Osteocyte (in vitro differentiated cells): ENCODE measurements at places on chromosomes 6 and 20.

DNA sequence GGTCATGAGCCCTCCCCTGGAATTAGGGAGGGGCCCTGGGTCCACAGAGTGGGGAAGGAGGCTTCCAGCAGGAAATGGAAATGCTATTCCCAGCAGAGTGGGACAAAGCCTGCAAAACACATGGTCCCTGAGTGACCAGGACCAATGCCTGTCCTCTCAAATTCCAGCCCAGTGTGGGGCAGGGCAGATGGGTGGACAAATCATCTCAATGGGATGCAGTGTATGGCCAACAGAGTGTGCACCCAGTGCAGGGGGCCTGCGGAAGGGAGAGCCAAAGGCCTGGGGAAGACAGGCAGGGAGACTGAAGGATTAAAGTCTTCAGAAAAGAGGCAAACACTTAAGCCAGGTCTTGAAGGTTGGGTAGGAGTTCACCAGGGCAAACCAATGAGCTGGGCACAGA is 28.7 kb upstream of the PHACTR3 start:
- no peak for DNase-seq

DNA sequence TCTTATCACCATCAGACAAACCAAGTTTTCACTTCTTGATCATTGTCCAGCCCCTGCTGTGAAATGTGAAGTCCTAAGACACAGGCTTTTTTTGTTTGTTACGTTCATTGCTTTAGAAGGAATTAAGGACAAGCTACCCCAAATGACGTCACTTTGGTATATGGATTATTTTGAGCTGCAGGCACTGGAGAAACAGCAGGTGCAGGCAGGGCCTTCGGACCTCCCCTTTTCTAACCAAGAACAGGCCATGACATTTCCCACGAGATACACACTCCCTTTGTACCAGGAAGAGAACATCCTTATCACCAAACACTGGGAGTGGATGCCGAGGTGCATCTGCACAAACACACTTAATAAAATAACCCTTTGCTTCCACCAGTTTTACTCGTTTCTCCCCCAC is 418.0 kb upstream of the SULF2 start:
- no peak for DNase-seq

DNA sequence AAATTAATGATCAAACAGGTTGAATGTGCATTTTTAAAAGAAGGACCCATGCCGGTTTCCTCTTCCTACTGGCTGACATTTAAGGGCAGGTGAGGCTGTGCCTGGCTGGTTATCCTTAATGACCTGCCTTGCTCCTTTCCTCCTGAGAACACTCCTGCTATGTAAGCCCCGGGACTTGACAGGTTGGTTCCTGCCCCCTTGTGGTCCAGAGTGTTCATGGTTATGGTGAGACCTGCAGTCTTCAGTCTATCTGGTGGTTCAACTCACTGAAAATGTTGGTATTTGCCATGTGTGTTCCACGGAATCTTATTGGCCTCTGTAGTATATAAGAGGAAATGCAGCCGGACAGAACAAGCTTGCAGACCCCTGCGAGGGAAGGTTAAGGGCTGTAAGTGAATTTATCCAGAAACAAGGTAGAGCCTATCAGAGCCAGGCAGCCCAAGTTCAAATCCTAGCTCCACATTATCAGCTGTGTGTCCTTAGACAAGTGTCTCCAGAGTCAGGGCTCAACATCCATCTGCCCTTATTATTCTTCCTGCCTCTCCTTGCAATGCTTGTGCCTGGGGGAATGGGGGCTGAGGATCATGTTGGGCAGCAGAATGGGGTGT is 5.2 kb upstream of the BPIFA3 start:
- DNase-seq = no peak

- DNase-seq = no peak
Measured at GRCh38 chr6:159821122-159821521, 21.0 kb downstream of the PNLDC1 start.

DNA sequence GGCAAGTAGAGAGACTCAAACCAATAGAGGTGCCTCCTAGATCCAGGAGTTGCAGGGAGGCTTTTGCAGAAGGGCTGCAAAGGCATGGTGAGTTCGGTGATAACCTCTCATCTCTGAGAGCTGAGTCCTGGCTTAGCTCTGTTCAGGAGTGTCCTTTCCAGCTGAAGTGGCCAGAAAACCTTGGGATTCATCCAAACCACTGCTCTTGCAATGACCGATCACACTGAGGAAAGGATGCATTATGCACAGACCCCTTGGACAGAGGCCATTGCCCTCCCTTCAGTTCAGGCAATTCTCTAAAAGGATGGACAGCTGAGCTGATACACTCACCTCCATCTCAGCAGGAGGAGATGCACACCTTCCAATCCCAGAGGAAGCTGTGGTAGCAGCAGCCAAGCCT is 158.8 kb upstream of the ENPP5 start:
- no peak for DNase-seq

DNA sequence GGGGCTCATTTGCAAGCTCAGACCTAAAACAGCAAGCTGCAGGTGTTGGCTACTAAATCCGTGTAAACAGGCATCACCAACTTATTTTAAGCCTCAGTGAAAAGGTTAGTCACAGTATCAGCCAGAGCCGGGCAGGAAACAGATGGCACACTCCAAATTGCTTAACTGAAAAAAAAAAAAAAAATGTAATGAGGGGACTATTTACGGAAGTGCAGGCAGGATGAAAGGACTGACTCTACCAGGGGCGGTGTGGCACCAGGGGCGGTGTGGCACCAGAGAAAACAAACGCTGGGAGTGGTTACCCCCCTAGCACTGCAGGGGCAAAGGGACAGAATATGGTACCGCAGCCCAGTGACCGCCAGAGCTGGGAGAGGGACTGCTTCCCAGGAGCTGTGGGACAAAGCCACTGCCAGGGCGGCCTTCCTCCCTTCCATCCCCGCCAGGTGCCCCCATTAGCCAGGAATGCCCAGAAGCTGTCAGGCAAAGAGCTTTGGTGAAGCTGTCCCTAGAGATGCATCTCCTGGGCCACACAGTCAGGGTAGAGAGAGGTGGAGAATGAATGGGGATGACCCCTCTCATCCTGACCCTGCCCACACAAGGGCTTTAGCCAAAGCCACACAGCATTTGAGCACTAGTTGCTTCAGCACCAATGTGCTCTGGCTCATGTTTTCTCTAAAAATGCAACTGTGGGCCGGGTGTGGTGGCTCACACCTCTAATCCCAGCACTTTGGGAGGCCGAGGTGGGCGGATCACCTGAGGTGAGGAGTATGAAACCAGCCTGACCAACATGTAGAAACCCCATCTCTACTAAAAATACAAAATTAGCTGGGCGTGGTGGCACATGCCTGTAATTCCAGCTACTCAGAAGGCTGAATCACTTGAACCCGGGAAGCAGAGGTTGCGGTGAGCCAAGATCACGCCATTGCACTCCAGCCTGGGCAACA is 39.6 kb upstream of the GFOD1 start:
- DNase-seq = no peak

DNA sequence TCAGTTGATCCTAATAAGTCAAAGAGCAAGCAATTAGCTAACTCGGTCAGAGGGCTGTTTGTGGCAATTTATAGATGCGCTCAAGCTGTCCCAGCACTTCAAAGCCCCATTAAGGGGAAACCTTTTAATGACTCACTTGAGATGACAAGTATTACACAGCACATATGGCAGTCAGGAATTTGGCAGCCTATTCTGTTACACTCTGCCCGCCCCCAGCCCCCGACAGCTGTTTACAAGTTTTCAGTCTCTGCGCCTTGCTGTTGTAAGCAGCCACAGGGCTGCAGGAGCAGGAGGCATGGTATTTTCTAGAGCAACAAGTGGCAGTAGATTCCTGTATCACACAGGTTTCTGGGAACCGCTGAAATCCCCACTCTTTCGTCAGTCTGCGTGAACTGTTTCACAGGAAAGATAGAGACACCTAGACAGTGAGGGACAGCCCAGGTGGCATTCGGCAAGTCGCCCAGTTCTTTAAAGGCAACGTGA is 263.0 kb downstream of the FOXC1 start:
- no peak for DNase-seq

GRCh38 chr6:36839749-36840431 is 646 bp upstream of the CPNE5 start:
- DNase-seq = no peak

DNA sequence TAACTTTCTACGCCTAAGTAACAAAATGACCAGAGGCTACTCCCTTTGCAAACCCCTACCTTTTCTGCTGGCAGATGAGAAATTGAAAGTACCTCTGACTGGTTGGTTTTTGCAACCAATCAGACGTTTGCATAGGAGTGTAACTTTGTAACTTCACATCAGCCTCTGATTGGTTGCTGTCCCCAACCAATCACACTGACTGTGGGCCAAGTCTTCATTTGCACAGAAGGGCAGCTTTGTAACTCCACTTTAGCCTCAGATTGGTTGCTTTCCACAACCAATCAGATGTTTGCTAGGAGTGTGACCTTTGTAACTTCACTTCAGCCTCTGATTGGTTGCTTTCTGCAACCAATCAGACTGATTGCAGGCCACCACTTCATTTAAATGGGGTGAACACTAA is 89.1 kb downstream of the ME1 start:
- no peak for DNase-seq

DNA sequence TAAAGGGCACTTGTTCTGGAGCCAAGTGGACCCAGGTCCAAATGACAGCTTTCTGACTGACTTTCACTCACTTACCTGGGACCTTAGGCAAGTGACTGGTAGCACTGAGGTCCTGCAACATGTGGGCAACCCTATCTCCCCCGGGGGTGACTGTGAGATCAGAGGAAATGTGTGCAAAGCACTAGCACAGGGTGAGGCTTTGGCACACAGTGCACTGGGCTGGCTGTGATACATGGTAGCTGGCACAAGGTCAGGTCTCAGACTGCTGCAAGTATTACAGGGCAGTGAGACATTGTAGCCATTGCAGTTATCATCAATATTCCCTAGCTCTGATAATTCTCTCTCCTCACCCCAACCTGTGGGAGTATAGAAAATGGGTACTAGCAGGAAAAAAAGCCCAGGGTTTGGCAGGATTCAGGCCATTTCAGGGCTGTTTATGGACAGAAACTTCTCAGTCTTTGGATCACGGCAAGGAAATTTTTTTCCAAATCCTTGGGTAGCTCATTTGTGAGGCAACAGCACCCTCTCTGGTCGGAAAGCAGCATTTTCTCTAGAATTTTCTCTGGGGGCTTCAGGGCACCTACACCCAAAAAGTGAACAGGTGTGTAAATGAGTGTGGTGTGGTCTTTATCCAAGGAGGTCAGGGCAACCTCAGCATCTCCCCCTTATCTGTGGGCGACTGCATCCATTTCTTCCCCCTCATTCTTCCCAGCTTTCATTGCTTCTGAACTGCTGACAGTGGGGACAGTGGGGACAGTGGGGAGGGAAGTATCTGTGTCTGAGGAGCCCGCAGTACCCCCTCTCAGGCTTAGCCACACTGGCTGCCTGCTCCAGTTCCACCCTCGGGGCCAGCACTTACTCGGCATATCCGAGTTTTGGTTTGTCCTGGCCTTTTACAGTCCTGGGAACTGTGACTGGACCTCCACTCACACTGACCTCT is 148.7 kb upstream of the PHACTR3 start:
- DNase-seq = no peak

DNA sequence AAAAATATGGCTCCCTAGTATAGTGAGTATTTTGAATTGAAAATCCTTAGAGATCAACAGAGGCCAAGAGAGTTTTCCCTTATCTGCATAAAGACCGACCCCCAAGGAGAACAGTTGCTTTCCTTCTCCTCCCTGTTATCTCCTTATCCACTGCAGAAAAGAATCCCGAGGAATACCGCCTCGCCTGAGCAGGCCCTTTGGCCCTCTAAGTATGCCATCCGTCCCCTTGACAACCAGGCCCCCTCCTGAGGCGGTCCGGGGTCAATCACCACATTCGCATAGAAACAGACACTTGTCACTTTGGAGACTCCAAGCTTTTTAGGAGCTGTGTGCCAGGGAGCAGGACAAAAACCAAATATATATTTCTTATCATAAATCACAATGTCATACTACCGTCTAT is 15.9 kb upstream of the GGTLC1 start:
- DNase-seq = no peak

DNA sequence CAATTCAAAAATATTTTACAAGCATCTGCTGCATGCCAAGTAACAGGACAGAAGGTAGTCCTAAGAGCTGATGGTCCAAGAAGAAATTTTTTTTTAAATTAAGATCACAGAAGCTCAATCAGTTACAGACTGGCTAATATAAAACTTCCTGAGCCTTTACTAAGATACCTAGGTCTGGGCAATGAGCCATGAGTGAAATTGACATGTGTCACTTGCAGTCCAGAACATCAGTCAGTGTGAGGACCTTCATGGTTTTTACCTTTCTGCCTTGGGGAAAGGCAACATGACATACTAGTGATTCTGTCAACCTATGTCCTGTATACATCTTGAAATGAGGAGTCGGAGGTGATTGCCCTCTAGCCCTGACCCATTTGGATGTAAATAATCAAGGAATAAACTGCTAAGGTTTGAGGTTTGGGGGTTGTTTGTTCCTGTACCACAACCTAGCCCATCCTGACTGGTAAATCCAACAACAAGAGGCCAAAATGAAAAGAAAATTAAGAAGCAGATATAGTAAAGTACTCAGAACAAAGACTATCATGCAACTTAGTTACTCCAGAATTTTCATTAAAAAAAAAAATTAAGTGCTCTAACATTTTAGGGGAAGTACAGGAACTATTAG is 70.0 kb downstream of the CNKSR3 start:
- DNase-seq = no peak

DNA sequence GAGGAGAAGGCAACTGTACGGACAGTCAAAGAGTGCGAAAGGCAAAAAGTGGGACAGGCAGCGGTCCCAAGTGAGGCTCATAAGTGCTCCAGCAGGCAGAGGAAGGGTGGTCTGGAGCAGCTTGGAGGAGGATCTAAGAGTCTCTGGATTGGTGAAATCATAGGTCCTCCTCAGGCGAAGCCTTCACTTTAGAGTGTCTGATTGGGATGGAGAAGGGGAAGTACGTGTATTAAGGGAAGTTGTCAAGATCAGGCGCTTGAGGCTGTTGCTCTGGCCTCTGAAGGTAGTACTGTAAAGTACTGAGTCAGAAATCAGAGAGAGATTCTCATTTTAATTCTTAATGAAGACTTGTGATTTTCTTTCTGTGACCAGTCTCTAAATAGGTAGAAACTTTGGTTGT is 185.6 kb downstream of the KIF16B start:
- no peak for DNase-seq
